ENCODE measurements at places on chromosomes 7 and 10.

- no peak for DNase-seq
These were observed 14.3 kb upstream of the UBE2D1 start for GRCh38 chr10:58320351-58321049.

DNA sequence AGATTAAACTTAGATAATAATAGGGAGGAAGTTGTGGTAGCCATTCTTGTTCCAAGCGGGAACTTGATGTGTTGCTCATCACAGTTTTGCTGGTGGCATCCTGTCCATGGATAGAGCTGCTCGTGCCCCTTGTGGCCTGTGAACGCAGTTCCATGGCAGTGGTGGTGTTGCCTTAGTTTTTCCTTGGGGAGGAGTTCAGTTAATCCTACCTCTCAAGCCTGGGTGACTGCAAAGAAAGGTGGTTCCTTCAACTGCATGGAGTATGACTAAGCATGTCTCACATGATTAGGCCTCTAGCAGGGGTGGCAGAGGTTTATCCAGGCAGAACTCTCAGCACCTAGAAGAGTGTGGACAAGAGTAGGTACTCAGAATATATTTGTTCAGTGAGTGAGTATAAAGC is 99.7 kb downstream of the MAPK8 start:
- peak; percentile 75 for DNase-seq

GRCh38 chr7:5217851-5218331 is 27.9 kb downstream of the WIPI2 start:
- no peak for DNase-seq

DNA sequence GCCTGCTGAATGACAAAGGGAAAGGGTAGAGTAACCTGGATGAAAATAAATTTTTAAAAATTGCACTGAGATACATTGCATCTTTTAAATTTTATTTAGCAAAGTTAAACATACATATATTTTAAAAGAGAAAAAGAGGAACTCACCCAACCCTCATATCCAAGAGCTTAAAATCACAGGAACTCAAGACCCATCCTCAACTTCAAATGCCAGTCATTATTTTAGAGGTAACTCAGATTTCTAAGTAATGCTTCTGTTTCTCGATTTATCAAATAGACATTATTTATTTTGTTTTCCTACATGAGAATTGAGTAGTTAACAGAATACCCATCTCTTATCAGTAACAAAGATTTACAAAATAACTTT is 32.4 kb upstream of the KMT2E start:
- no peak for DNase-seq

DNA sequence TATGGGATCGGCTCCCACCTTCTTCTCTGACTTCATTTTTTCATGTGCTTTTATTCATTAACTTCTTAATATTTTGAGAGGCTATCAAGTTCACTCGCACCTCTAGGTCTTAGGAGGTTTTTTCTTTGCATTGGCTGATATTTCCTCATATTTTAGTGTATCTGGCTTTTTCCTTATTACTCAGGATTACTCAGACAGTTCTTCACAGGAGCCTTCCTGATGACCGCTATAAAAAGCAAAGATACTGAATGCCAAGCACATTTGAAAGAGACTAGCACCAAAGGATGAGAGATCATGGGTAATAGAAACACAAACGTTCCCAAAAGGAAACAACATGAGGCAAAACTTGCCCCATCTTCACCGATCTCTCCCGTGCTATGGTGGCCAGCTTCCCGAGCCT is 409.2 kb upstream of the KLF6 start:
- no peak for DNase-seq

DNA sequence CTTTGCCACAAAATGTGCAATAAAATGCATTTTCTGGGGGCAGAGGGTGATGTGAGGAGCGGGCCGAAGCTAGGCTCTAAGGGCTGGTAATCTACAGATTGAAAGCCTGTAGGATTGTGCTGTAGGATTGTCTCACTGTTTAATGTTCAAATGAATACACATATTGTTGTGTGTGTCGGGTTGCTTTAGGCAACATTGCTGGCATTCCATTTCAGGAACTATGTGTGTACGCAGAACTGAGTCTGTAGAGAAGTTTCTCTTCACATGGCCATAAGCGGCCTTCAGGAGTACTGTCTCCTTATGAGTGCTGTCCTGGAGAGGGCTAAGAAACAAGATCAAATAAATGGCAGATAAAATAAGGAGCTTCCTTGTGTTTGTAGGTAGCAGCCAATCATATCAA is 540.2 kb downstream of the GATA3 start:
- no peak for DNase-seq

GRCh38 chr7:108226816-108227299 is 96.7 kb upstream of the LAMB4 start:
- no peak for DNase-seq

DNA sequence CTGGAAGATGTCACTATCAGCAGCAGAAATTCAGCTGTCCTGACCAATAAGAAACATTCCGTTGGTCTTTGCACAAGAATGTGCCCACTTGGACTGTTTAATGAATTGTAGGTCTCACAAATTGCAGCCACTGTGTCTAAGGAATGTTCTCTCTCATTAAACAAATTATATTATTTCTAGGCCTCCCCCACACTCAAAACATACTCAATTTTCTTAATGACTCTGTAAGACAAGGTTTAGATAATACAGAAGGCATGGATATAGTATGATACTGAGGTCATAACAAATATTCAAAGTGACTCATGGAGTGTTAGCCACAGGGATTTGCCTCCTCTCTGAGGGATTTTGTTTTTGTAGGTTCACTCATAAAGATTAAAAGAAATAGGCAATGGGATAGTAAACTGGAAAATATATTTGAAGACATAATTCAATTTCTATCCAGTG is 197.5 kb downstream of the PTN start:
- no peak for DNase-seq

GRCh38 chr7:44218418-44219201 is 17.8 kb downstream of the YKT6 start:
- no peak for DNase-seq

GRCh38 chr10:24720096-24720495 is 3.6 kb downstream of the ARHGAP21 start:
- no peak for DNase-seq

GRCh38 chr10:85862771-85863170 is 503.8 kb downstream of the GRID1 start:
- DNase-seq, result peak; percentile 23

- no peak for DNase-seq
These were observed 5.0 kb downstream of the TPK1 start for GRCh38 chr7:144830811-144831210.

GRCh38 chr7:4834601-4835397 is 27.0 kb downstream of the PAPOLB start:
- DNase-seq, result no peak

DNA sequence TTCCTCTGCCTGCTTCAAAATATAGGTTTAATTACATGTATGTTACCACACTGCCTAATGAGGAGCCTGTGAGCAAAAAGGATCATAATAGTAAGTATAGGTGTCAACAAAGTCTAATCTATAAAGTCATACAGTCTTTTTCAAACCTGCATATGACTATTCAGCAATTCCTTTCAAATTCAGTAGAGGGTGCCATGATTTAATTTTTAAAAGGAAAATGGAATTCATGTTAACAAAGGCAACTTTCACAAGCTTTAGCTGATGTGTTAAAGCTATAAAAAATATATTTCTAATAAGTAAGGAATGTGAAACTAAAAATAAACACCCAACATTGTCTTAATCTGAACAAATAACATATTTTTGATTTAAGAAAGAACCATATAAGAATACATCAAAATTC is 52.1 kb downstream of the MPP7 start:
- peak; percentile 18 for DNase-seq

GRCh38 chr7:37341033-37341630 is 107.5 kb downstream of the ELMO1 start:
- DNase-seq, result no peak

- DNase-seq, result peak; percentile 68
These were observed 759 bp downstream of the NUDT1 start for GRCh38 chr7:2242541-2243429.

DNA sequence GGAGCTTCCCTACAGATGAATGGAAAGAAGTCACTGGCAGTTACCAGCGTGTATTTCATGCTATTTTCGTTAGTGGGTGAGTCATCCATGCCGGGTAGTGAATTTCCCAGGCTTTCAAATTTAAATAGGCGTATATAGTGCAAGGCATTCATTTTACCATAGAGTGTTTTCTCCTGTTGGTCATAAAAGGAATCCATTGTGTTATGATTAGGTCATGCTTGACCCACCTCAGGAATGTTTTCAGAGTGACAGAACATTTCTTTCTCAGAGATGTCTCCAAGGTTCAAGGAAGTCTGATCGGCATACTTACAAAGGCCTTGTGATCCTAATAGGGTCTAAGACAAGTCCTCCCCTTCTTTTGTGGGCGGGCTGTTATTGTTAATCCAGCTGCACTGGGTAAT is 110.7 kb downstream of the AKR1D1 start:
- DNase-seq, result peak; percentile 35

DNA sequence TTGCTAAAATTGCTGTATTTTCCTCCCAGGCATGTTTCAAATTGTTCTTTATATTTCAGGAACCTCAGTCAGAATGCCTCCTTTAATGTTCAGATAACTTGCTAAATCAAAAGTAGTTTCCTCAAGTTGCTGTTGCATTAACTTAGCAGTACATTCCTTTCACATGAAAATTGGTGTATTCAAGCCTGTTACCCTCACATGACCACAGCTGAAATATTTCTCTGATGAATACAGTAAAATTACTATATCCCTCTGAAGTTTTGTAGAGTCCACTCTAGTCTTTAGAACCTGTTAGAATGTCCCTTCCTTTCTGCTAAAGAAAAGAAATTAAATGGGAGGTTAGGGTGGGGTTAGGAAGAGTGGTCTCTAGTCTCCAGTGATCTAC is 24.5 kb upstream of the C1GALT1 start:
- DNase-seq, result no peak

DNA sequence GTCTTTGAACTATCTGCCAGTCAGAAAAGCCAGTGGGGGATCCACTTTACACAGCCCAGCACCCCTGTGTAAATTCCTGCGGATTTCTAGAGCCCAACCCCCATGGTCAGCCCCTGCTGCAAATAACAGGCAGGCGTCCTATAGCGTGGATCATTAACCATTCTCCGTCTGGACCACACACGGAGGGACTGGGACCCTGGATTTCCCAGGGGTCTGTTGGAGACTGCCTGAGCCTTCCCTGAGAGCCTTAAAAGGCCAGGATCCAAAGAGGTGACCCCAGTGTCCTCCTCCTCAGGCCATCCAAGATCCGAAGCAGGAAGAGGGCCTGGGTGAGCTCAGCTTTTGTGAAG is 11.2 kb upstream of the GRID1 start:
- DNase-seq, result no peak

DNA sequence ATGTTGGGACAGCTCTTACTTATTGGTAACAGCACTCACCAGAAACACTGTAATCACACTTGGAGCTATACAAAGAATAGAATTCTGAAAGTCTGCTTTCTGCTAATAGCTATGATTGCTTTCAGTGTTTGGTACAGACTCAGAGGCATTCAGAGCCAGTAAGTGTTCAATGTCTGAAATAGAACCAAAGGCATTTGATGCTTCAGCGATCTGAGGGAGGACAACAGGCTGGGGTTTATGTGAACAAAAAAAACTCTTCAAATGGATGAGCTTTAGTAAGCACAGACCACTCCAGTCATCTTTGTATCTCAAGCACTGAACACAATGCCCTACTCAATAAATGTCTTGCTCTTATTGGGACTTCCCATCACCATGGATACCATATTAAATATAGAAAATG is 322.8 kb upstream of the GRM3 start:
- DNase-seq, result no peak

GRCh38 chr7:151423226-151423625 is 13.4 kb upstream of the WDR86 start:
- no peak for DNase-seq

DNA sequence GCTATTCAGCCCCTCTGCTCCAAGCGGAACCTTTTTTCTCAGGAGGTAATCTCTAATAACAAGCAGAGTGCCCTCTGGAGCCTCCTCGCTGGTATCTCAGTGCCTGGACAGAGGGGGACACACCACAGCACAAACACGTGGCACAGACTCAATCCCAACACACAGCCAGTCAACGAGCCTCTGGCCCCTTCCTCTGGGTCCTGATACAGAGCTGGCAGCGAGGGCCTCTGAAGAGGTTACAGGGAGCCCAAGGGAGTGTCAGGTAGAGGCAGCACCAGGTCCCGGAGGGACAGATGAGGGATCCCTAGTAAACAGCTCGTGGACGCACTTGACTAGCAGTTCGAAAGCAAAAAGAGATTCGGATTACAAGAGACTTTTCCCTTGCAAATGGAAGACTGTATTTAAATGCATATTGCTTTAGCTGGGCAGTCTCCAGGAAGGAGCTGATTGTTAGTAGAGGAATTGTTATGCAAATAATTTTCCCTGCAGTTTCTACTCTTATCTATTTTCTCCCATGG is 14.1 kb downstream of the CXCL12 start:
- DNase-seq, result peak; percentile 16

DNA sequence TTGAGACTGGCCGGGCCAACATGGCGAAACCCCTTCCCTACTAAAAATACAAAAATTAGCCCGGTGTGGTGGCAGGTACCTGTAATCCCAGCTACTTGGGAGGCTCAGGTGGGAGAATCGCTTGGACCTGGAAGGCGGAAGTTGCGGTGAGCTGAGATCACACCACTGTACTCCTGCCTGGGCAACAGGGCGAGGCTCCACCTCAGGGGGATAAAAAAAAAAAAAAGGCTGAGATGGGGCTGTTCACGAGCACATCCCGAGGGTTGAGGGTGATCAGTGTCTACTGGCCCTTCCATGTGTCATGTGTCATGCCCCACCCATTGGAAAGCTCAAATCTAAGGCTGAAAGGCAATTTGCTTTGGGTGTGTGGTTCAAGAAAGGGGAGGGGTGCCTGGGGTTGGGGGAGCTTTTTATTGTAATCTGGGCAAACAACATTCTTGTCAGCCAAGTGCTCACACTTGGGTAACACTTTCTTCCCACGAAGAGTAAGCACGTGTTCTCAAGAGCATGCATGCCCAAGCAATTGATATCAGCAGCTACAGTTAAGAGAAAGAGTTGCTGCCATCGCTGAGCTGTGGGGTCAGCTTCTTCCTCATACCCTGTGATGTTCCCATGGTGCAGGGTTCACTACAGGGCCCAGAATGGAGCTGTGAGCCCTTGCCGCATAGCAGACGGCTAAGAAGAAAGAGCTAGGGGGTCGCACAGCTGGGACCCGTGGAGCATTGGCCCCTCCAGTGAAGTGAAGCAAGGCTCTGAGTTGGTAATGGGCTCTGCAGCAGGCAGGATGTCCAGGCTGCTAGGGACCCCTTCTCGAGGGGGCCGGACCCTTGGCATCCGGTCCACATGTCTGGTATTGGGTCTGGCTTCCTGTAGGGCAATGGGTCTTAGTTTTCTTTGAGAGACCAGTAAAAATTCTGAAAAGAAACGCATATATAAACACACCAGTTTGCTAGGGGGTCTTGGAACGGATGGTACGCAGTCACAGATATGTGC is 9.9 kb upstream of the ACSL5 start:
- no peak for DNase-seq

- DNase-seq, result no peak
These were observed 192.3 kb downstream of the CACNB2 start for GRCh38 chr10:18332484-18332883.

- no peak for DNase-seq
These were observed 5.8 kb upstream of the SCD start for GRCh38 chr10:100340948-100341847.

GRCh38 chr7:27759491-27759890 is 19.5 kb downstream of the TAX1BP1 start:
- DNase-seq, result no peak
